ENCODE measurements at places on chromosomes 11 and 22.

GRCh38 chr11:119055901-119056300 is 1.1 kb downstream of the HYOU1 start:
- peaks cover 2% of the 10 kb centered on the region for H3K4me1 ChIP-seq
- no peaks in the 10 kb centered on the region for H3K27me3 ChIP-seq
- peak overlapping the region; percentile 81 for H3K4me3 ChIP-seq
- DNase-seq: no peak

DNA sequence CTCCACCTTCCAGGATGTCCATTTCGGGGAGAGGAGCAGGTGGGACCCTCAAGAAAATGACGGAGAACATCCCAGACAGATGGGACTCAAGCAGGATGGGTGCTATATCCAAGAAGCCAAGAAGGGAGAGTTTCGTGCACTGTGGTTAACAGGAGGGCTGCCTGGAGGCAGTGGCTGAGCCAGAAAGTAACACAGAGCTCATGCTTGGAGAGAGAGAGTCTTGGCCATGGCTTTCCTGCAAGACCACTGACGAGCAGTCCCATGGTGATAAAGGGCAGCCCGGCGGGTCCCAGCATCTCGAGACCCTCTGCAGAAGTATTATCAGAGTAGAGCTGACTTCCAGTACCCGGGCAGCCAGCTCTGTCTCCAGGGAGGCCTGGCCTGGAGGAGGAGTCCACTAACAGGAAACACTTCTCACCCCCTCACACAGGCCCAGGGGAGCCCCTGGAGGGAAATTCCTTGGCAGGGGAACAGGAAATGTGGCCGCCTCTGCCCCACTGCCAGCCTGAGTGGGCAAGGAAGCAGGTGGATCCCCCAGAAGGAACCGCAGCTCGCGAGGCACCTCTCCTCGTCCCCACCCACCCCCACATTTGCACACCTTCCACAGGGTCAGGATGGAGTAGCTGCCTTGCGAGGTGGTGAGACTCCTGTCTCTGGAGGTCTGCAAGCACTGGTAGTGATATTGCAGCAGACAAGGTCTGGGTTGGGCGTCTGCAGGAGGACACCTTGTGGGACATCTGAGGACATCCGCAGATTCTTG is 32.2 kb downstream of the CYTH4 start:
- DNase-seq: no peak
- no peaks in the 10 kb centered on the region for H3K36me3 ChIP-seq
- no peaks in the 10 kb centered on the region for H3K4me1 ChIP-seq
- no peaks in the 10 kb centered on the region for H3K27me3 ChIP-seq
- H3K4me3 ChIP-seq: no peak overlapping the region

GRCh38 chr22:31162015-31162765 is 2.2 kb downstream of the RNF185 start:
- no peaks in the 10 kb centered on the region for H3K27me3 ChIP-seq
- H3K27ac ChIP-seq: no peak overlapping the region
- H3K36me3 ChIP-seq: peaks cover 22% of the 10 kb centered on the region
- no peaks in the 10 kb centered on the region for H3K4me1 ChIP-seq
- H3K4me3 ChIP-seq: no peak overlapping the region

- DNase-seq: no peak
- H3K27me3 ChIP-seq: no peaks in the 10 kb centered on the region
- H3K36me3 ChIP-seq: no peaks in the 10 kb centered on the region
Measured at GRCh38 chr11:85843929-85844328, 11.3 kb upstream of the CCDC83 start.

DNA sequence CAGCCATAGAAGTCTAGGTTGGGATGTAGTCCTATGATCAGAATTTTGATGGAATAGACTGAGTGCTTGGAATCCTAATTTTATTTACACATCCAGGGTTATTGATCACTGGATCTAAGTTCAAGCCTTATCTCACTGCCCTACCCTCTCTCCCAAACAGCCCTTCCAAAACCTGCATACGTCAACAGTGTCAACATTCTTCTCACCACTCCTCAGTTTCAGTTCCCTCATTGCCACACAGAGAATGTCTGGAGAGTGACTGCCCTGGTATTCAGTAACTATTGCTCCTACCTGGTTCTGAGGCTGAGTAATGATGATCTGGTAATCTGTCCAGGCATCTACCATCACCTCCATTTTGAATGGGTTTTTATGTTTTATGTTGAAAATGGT is 60.0 kb downstream of the GLYATL1 start:
- H3K4me3 ChIP-seq: no peak overlapping the region
- H3K4me1 ChIP-seq: no peaks in the 10 kb centered on the region
- DNase-seq: peak; percentile 45
- H3K36me3 ChIP-seq: no peaks in the 10 kb centered on the region
- no peak overlapping the region for H3K27ac ChIP-seq

GRCh38 chr11:115630214-115630613 is 126.0 kb upstream of the CADM1 start:
- no peaks in the 10 kb centered on the region for H3K4me1 ChIP-seq
- no peaks in the 10 kb centered on the region for H3K27me3 ChIP-seq
- H3K36me3 ChIP-seq: no peaks in the 10 kb centered on the region
- no peak overlapping the region for H3K4me3 ChIP-seq
- no peak overlapping the region for H3K27ac ChIP-seq

GRCh38 chr11:92384358-92384757 is 159.7 kb downstream of the FAT3 start:
- H3K36me3 ChIP-seq: no peaks in the 10 kb centered on the region
- DNase-seq: no peak
- H3K4me3 ChIP-seq: no peak overlapping the region
- no peaks in the 10 kb centered on the region for H3K27me3 ChIP-seq
- no peak overlapping the region for H3K27ac ChIP-seq

DNA sequence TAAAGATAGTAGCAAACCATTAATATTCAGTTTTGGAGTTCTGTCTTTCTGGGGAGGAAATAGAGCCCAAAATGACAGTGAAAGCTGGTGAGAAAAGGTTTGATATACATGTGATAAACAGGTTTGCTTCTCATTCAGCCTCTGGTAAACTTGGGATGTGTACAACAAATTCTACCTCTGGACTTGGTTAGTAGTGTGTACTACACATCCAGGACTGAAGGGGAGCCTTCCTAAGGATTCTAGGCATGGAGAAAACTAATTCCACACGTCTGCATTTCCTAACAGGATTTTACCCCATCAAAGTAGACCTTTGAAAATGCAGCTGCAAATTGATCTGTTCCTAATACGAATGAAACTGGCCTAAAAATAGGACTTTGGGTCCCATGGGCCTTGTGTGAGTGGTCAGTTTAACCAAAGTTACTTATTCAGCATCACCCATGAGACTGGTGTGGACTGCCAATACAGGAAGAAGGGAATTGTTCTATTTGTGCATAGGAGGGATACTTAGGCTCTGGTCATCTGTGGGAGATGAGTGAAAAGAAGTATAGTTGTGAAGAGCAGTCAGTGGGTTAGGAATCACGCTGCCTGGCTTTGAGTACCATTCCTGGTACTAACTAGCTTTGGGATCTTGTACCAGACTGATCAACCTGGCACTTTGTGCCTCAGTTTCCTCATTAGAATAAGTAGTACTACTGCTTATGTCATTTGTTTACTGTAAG is 74.2 kb downstream of the YAP1 start:
- H3K27me3 ChIP-seq: no peaks in the 10 kb centered on the region
- no peak overlapping the region for H3K27ac ChIP-seq
- no peak for DNase-seq
- H3K36me3 ChIP-seq: peaks cover 2% of the 10 kb centered on the region
- peaks cover 16% of the 10 kb centered on the region for H3K4me1 ChIP-seq

- no peaks in the 10 kb centered on the region for H3K27me3 ChIP-seq
- H3K27ac ChIP-seq: no peak overlapping the region
- H3K36me3 ChIP-seq: no peaks in the 10 kb centered on the region
- DNase-seq: no peak
- H3K4me1 ChIP-seq: no peaks in the 10 kb centered on the region
Measured at GRCh38 chr11:104352036-104352435, 188.1 kb upstream of the PDGFD start.

DNA sequence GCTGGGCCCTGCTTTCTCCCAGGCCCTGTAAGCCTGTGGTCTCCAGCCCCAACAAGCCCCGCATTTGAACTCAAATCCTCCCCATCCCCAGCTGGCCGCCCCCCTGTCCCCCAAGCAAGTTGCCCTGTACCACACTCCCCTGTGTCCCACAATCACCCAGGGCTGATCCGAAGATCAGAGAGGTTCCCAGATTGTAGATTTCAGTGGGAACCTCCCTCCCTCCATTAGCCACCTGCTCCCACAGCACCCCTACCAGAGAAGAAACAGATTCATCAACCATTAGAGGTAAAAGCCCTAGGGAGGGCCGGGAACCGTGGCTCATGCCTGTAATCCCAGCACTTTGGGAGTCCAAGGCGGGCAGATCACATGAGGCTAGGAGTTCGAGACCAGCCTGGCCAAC is 107.5 kb downstream of the FEZ1 start:
- no peaks in the 10 kb centered on the region for H3K27me3 ChIP-seq
- no peak overlapping the region for H3K27ac ChIP-seq

DNA sequence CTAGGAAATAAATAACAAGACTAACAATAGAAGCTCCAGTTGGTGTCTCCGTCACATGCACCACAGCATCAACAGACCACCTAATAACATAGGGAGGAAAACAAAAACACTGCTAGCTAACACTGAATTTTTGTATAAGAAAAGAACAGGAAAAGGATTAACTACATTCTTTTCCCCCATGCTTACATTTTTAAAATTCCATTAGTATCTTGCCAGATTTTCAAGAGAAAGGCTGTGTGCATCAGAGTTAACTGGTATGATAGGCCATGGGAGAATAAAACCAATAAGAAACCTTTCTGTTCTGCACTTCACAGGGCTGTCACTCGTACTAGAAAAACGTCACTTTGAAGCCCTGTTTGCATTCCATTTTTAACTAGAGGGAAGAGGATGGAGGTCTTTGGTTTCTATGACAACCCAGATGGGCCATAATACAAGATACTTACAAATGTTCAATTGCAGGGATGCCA is 79.0 kb downstream of the LARGE2 start:
- no peaks in the 10 kb centered on the region for H3K4me1 ChIP-seq
- DNase-seq: no peak
- no peaks in the 10 kb centered on the region for H3K36me3 ChIP-seq
- no peak overlapping the region for H3K4me3 ChIP-seq
- no peaks in the 10 kb centered on the region for H3K27me3 ChIP-seq
- H3K27ac ChIP-seq: no peak overlapping the region

GRCh38 chr22:42799461-42800405 is 57.3 kb downstream of the ARFGAP3 start:
- H3K4me1 ChIP-seq: no peaks in the 10 kb centered on the region
- no peaks in the 10 kb centered on the region for H3K27me3 ChIP-seq
- H3K4me3 ChIP-seq: no peak overlapping the region
- H3K36me3 ChIP-seq: peaks cover 18% of the 10 kb centered on the region

DNA sequence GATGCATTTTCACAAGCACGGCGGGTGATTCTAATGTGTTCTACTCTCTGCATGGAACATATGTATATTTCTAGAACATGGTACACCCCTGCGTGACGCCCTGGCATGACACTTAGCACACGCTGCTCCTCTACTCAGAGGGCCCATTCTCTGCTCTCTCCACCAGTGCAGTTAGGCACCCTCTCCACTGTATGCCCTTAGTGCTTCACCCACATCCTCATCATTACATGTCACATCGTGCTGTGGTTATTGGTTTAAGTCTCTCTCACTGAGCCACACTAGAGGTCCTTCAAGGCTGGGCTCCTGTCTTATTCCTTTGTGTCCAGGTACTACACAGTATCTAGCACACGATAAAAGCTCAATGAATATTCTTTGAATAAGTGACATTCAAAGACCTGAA is 16.7 kb downstream of the TMPRSS13 start:
- no peak overlapping the region for H3K27ac ChIP-seq
- H3K4me3 ChIP-seq: no peak overlapping the region
- DNase-seq: no peak
- peaks cover 2% of the 10 kb centered on the region for H3K36me3 ChIP-seq
- H3K4me1 ChIP-seq: no peaks in the 10 kb centered on the region

DNA sequence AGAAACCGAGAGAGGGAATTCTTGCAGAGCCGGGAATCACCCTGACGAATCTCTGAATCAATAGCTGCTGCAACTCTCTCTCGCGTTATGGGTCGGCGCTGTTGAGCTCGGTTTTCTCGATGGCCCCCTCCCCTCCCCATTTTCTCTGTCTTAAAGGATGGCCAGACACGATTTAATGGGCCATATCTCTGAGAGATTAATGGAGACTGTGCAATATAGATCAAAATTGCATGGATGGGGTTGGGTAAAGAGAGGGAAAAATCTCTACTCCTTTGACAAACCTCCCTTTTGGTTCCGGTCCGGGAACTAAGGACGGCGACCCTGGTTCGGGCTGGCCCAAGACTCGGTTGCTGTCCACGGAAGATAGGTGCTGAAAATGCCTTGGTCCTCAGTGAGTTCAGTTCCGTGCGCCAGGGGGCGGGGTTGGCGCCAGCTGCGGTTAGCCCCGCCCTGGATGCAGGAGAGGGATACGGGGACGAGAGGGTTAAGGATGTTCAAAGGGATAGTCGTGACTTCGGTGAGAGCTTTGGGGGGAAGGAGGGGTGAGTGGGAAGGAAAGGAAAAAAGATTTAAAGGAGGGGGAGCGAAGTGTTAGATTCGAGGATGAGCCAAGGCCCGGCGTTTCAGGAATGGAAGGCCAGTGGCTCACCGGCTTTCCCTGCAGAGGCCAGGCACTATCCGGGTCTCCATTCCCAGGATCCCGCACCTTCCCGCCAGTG is 103.6 kb upstream of the HSD17B12 start:
- H3K4me3 ChIP-seq: no peak overlapping the region
- DNase-seq: peak; percentile 7
- peaks cover 7% of the 10 kb centered on the region for H3K27me3 ChIP-seq
- H3K4me1 ChIP-seq: peaks cover 3% of the 10 kb centered on the region
- no peak overlapping the region for H3K27ac ChIP-seq

DNA sequence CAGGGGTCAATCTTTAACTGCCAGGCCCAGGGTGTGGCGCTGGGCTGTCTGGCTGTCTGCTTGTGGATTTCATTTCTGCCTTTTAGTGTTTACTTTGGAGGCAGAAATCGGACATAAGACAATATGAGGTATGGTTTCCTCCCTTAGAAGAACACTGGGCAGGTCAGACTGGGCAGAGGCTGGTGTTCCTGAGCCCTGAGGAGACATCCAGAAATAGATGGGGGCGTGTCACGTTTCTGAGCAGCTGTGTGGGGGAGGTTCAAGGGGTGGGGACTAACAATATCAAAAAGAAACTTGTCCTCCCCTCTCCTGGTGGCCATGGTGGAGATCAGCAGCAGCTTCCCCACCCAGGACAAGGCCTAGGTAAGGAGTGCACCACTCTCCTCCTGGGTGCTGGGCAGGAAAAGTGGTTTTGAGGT is at the start of gene ART1:
Gene ART1, plus strand, starts transcription at position 312 of the 419 bp plus-strand sequence. CDS start 14,086 bp downstream, outside the sequence.
- peaks cover 11% of the 10 kb centered on the region for H3K4me1 ChIP-seq
- no peak within 1 kb of the TSS for H3K27ac ChIP-seq
- peaks cover 23% of the 10 kb centered on the region for H3K27me3 ChIP-seq
- no peak within 1 kb of the TSS for H3K4me3 ChIP-seq
- H3K36me3 ChIP-seq: no peaks in the 10 kb centered on the region

DNA sequence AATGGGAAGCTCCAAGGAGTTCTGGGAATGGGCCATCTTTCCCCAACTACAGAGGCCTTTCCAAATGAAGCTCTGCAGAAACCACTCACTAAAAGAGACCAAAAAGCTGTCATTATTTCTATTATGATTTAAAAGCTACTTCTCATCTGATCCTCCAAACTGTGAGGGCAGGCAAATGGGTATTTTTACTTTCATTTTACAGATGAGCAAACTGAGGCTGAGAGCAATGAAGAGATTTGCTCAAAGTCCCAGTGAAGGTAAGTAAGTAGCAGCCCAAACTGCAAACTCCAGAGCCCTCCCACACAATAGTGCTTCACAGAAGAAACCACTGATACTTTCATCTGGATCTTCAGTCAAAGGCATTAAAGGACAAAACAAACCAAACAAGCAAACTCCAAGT is 1.4 kb downstream of the RSPH14 start:
- no peaks in the 10 kb centered on the region for H3K36me3 ChIP-seq
- no peak overlapping the region for H3K27ac ChIP-seq
- peaks cover 4% of the 10 kb centered on the region for H3K4me1 ChIP-seq
